Liver (tissue), 10 donors: ENCODE measurements at places on chromosomes 16 and 17. TPM values are rescaled to one million over a fixed set of nuclear protein-coding genes. Genes with fewer than 3 reads are reported as not detected.

ITGAL gene
- 11.8 TPM for total RNA-seq

WNT3 gene
- total RNA-seq, result 4.3 TPM

NUDT7 gene
- total RNA-seq, result 15.4 TPM

DNA sequence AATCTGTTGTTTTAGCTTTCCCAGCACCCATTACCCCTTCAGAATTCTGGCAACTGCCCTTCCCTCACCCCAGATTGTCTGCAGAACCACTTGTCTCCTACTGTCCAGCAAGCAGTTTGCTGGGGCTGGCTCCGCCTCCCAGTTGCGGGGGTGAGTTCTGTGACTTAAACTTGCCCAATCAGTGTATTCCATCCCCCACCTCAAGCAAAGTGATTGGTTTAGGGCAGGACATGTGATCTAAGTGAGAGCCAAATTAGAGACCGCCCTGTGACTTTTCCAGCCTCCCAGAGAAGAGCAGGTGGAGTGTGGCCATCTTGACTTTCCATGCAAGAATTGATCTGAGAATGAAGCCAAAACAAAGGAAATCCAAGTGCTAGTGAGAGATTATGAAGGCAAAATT, 22.7 kb upstream of the SRCIN1 start:
- no peaks in the 10 kb centered on the region for H3K27me3 ChIP-seq
- DNase-seq, result no peak
- no peak overlapping the region for H3K4me3 ChIP-seq
- H3K36me3 ChIP-seq, result no peaks in the 10 kb centered on the region
- no peak overlapping the region for H3K27ac ChIP-seq
- H3K4me1 ChIP-seq, result no peaks in the 10 kb centered on the region

GRCh38 chr16:17229766-17230165, 241.0 kb downstream of the XYLT1 start:
- no peak overlapping the region for H3K27ac ChIP-seq
- H3K27me3 ChIP-seq, result no peaks in the 10 kb centered on the region
- no peaks in the 10 kb centered on the region for H3K4me1 ChIP-seq
- H3K4me3 ChIP-seq, result no peak overlapping the region
- H3K36me3 ChIP-seq, result no peaks in the 10 kb centered on the region
- DNase-seq, result no peak

DNA sequence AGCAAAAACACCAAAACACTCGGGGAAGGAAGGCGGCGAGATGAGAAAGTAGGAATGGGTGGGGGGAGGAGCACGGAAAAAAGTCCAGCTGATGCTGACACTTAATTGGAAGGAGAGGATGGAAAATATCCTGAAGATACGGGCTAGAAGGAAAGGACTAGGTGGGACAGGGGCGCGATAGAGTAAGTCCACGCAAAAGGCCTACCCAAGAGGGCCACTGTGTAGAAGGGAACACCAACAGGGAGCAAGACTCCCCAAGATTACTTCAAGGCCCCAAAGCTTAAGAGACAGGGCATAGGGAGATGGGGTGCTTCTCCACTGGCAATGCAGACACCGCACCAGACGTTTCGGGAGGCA, 736 bp downstream of the APPBP2 start:
- H3K36me3 ChIP-seq, result no peaks in the 10 kb centered on the region
- no peaks in the 10 kb centered on the region for H3K27me3 ChIP-seq
- DNase-seq, result no peak
- H3K4me3 ChIP-seq, result peak overlapping the region; percentile 92

- H3K36me3 ChIP-seq, result peaks cover 45% of the 10 kb centered on the region
- no peaks in the 10 kb centered on the region for H3K4me1 ChIP-seq
- H3K27ac ChIP-seq, result no peak overlapping the region
- H3K27me3 ChIP-seq, result no peaks in the 10 kb centered on the region
- DNase-seq, result no peak
Measured at GRCh38 chr17:32477220-32477619, 9.6 kb upstream of the CDK5R1 start.

DNA sequence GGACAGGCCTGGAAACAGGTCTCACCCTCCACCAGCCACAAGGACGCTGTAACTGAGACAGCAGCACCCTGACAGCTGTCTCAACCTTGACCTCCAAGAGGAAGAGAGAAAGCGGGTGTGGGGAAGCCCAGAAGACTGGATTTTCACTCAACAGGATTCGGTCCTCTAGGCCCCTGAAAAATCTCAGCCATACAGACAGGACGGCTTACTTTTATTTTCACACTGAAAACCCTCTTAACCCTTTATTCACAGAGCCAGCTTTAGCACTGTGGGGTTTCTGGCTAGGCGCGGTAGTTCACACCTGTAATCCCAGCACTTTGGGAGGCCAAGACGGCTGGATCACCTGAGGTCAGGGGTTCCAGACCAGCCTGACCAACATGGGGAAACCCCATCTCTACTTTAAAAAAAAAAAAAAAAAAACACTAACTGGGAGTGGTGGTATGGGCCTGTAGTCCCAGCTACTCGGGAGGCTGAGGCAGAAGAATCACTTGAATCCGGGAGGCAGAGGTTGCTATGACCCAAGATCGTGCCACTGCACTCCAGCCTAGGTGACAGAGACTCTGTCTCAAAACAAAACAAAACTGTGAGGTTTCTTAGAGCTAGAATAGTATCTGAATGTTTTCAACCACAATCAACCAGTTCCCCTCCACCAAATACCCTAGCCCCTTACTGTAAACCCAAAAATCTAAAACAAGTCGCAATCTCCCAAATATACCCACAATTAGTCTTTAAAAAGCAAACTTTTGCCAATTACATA, 5.3 kb downstream of the ANKRD11 start:
- H3K27me3 ChIP-seq, result no peaks in the 10 kb centered on the region
- H3K4me1 ChIP-seq, result peaks cover 42% of the 10 kb centered on the region
- H3K36me3 ChIP-seq, result no peaks in the 10 kb centered on the region

CTRB2 gene
- total RNA-seq, result not detected

DNA sequence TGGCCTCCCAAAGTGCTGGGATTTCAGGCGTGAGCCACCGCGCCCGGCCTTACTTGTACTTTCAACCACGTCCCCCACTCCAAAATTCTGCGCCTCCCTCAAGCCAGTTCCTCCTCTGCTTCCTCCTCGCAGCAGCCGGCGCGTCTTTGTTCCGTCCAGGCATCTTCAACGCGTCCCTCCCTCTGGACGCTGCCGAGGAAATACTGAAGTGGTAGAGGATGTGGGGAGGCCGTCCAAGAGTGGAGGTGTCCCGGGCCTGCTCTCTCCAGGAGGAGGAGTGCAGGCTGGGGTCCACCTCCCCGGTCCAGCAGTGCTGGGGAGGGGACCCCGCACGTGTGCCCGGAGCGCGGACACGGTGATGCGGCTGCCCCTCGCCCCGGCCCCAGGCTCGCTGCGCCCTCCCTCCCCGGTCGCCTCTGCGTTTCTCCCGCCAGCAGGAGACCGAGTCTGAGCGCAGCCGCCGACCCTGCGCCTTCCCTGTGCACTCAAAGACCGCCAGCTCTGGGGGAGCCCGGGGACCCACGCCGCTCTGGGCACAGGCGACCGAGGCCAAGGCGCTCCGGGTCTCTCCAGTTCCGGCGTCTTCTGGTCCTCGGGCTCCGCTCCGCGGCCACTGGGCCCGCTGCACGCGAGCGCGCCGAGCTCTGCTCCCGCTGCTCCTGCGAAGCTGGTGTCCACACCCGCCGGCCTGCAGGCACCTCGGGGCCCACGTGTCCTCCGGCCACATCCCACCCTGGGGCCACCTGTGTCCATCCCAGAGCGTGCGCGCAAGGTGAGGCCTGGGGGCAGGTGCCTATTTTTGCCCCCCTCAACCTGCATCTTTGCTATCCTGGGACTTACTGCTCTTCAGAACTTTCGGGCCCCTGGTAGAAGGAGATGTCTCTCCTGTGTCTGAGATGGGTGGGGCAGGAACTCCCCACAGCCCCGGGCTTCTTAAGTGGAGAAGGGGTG, 31.7 kb downstream of the OSBPL7 start:
- DNase-seq, result no peak
- H3K4me3 ChIP-seq, result no peak overlapping the region
- no peaks in the 10 kb centered on the region for H3K36me3 ChIP-seq
- peaks cover 7% of the 10 kb centered on the region for H3K4me1 ChIP-seq
- peaks cover 3% of the 10 kb centered on the region for H3K27me3 ChIP-seq
- no peak overlapping the region for H3K27ac ChIP-seq

DNA sequence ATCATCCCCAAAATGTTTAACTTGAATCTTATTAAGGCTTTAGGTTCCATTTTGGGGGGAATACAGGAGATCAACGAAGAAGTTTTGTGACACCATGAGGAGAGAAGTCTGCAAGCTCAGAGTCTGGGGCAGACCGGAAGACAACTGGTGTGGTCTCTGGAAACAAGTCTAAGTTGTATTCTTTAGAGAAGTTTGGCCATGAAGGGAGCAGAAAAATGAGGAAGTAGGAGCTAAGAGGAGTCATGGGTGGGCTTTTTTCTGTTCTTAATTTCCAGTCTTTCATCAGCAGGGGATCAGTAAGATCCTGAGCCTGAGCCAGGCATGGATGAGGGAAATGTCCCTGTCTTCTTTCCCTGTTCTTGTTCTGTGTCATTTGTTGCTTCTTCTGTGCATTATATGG, 35.8 kb upstream of the NF1 start:
- DNase-seq, result no peak
- no peaks in the 10 kb centered on the region for H3K4me1 ChIP-seq
- no peaks in the 10 kb centered on the region for H3K27me3 ChIP-seq

GRCh38 chr17:36755586-36755985, 154.2 kb downstream of the MRM1 start:
- H3K27ac ChIP-seq, result no peak overlapping the region
- no peak overlapping the region for H3K4me3 ChIP-seq
- no peak for DNase-seq
- H3K27me3 ChIP-seq, result no peaks in the 10 kb centered on the region

GRCh38 chr16:75025761-75026160, 26.9 kb downstream of the ZNRF1 start:
- H3K36me3 ChIP-seq, result no peaks in the 10 kb centered on the region
- peak overlapping the region; percentile 46 for H3K27ac ChIP-seq
- no peaks in the 10 kb centered on the region for H3K4me1 ChIP-seq
- H3K27me3 ChIP-seq, result no peaks in the 10 kb centered on the region
- no peak for DNase-seq

DNA sequence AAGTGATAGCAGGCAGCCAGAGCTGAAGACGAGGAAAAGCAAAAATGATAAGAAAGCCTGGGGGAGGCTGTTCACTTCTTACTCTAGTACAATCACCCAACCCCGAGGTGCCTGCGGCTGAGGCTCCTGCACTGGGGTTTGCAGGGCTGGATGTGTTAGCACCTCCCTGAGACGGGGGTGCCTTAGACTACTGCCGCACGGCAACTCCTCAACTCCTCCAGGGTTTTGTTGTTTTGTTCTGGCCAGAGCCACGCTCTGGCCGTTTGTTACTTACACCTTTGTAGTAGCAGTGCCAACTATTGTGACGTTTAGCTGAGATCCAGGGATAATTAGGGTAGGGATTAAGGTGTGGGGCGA, 51.5 kb downstream of the LDHD start:
- H3K27ac ChIP-seq, result no peak overlapping the region
- peaks cover 40% of the 10 kb centered on the region for H3K4me1 ChIP-seq
- H3K27me3 ChIP-seq, result no peaks in the 10 kb centered on the region
- no peak for DNase-seq
